Mesenchymal stem cell (in vitro differentiated cells and primary cell): ENCODE measurements at places on chromosomes 5 and 9.

- no peak for DNase-seq
Observed at GRCh38 chr5:110032376-110032775, 342.6 kb downstream of the MAN2A1 start.

- no peak for DNase-seq
Observed at GRCh38 chr9:129778469-129778868, 24.5 kb upstream of the TOR1B start.

GRCh38 chr9:1051584-1052275 lies 1.6 kb downstream of the DMRT2 start:
- DNase-seq: no peak

GRCh38 chr9:117492476-117492875 lies 77.6 kb upstream of the ASTN2 start:
- no peak for DNase-seq

- DNase-seq: peak; percentile 28
Observed at GRCh38 chr5:69492923-69493395, 369 bp downstream of the OCLN start.

GRCh38 chr9:3793971-3794383 lies 268.2 kb upstream of the RFX3 start:
- DNase-seq: peak; percentile 8

GRCh38 chr5:116982035-116982434 lies 407.4 kb upstream of the SEMA6A start:
- DNase-seq: peak; percentile 51

DNA sequence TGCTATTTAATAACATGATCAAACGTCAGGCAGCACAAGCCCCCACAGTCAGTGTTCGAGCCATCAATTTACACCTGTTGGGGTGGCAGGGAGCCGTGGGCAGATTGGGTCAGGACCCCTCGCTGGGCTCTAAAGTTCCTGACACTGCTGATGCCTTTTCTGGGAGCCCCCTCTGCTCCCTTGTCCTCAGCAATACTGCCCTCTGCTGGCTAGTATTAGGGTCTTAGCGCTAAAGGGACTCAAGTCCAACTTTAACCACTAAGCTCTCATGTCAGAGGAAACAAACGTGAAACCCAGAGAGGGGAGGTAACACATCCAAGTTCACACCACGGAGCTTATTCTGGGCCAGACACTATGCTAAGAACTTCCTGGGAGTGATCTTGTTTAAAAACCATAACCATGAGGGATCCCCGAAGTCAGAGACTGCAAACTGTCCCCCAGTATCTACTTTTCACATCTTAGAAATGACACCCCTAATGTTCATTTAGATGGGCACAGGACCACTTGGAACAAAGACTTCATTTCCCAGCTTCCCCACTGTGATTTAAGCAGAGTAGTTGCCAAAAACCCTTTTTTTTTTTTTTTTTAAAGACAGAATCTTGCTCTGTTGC lies 20.4 kb downstream of the ANKS6 start:
- DNase-seq: peak; percentile 76

- DNase-seq: no peak
Observed at GRCh38 chr5:135568923-135569360, 9.8 kb downstream of the CXCL14 start.

DNA sequence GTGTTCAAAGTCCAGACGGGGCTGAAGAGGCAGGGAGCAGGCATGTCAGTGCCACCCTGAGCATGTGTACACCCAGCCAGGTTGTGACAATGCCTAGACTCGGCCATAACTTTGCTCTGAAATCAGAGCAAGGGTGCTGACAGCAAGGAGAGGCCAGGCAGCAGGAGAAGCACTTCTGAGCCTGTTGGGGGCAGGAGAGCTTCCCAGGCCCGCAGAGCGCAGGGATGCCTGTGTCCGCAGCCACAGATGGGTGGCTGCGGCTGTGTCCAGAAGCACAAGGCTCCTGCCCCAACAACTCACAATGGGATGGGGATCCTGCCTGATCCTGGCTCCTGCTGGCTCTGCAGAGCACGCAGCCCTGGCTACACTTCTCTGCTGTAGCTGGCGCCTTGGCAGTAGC lies 373.9 kb downstream of the CHSY3 start:
- DNase-seq: no peak

DNA sequence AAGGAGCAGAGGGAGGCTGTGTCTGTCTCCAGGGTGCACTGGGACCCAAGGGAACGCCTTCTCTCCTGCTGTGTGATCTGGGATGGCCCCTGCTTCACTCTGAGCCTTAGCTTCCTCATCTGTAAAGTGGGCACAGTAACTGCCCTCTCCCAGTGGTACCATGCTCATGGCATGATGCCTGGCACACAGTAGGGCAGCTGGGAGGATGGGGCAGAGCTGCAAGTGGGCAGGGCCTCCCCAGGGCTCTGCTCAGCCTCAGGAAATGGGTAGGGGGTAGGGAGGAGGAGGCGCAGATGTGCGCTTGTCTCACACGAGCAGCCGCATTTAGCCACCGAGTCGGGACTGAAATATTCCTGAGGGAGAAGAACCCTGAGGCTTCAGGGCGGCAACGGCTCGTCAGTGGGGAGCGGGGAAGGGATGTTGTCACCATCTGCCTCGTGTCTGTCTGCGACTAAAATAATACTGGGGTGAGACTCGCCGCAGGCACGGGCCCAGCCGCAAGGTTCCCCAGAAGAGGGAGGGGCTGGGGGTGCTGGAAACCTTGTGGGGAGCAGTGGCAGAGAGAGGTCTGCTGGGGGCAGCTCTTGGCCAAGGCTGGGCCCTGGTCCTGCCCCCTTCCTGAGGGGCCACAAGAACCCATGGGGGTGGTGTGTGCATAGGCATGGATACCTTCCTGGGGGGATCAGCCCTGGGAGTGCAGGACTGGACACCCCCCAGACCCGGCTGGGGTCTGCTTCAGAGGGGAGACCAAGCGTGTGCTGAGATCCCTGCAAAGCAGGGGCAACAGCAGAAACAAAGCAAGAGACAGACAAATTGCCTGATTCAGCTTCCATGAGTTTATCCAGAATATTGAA lies 55.2 kb upstream of the PSD2 start:
- no peak for DNase-seq

DNA sequence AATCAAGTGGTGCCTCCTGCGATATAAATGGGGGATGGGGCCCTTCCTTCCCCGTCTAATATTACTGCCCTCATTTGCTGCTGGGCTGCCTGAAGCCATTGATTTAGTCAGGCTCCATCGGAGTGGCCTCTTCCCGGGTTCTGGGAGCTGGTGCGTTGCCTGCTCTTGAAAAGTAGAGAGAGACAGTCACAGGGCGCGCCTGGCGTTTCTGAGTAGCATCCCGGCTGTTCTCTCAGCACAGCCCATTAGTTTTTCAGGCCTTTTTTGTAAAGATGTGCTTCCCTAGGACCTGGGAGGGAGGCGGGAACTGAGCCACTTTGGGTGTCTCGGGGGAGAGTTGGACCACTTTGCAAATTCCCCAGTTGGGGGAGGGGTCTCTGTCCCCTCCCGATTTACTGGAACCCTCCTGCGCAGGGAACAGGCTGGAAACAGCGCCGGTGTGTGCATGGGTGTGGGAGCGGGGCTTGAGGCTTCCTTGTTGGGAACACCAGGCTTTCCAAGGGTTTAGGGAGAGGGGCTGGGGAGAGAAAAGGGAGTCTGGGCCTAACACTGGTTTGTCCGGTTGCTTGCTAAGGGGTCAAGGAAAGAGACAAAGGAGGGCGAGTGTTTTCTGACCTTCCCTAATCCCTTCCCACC lies 4.7 kb downstream of the PRDM6 start:
- DNase-seq: no peak

DNA sequence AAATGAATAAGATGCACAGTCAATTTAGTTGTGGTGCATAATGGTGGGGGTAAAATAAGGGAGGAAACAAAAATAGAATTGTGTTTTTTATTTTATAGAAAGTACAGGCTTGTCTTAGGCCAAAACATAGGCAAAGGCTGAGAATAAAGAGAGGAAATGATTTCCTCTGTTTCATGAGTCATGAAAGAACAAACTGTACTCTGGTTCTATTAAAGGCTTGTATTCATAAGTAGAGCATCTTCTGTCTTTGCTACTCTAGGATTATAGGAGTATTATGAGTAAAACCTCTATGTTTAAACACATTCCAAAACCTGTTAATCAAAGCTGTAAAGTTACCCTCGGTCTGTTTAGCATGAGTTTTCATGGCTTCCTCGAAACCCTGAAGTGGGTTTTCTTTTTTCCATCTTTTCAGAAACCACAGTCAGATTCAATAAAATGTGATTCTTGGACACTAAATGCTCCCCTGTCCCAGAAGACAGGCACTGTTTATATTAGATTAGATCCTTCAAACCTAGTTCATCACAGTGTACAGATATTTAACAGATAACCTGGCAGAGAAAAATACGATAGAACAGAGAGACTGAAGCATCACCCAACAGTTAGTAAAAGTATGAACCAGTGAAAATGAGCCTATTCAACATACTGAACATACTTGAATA lies 473.9 kb upstream of the CYLC2 start:
- no peak for DNase-seq

DNA sequence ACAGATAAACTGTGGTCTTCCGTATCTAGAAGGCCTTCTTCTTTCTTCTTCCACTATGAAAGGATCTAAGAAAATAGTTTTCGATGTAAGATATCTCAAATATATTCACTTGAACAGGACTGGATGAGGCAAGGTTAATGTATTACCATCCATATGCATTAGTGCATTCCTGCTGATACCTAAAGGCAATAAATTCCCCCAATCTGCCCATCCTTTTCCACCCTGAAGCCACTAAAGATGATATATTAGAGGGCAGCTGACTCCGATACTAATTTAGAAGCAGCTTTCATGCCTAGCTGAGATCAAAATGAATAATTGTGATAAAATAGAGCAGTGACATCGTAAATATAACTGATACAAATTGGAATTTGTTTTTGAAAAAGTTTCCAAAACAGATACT lies 63.3 kb downstream of the DEPDC1B start:
- DNase-seq: no peak

DNA sequence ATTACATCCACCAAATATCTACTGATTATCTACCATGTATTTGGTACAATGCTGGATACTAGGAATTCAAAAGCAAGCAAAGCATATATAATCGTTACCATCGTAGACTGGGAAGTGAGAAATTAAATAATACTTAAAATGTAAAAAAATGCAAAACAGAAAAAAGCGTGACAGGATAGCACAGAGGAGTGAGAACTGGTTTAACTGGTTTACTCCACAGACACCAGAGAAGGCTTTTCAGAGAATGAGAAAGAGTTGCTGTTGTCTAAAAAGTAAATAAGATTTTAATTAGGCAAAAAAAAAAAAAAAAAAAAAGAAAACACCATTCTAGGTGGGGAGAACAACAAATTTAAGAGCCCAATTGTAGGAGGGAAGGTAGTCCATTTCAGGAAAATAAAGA lies 657.9 kb upstream of the ST8SIA4 start:
- DNase-seq: no peak
